Activated CD8-positive, alpha-beta memory T cell treated with anti-CD3 and anti-CD28 coated beads for 1 hour (primary cell): ENCODE measurements at places on chromosomes 13 and 19.

- no peak for DNase-seq
Measured at GRCh38 chr13:61030445-61030844, 385.2 kb downstream of the PCDH20 start.

- no peak for DNase-seq
Measured at GRCh38 chr19:40763963-40764362, 11.4 kb upstream of the MIA start.

GRCh38 chr13:98201984-98202383 lies 24.9 kb upstream of the RNF113B start:
- DNase-seq = no peak

- no peak for DNase-seq
Measured at GRCh38 chr13:76790526-76790925, 95.7 kb downstream of the KCTD12 start.

DNA sequence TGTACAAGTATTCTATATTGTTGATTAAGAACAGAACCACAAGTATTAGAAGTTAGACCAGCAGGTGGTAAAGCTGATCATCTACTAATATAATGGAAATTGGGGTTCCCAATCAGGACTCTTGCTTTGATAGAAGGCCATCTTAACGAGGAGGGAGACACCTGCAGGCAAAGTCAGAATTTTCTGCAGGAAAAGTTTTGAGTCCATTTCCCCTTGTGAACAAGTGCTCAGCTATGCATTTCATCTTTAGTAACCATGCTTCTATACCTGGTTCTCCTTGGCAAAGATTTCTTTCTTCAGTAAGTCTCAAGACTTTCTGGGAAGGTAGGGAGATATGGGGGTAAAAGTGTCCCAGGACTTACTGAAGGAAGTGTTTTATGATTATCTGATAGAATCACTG lies 36.1 kb upstream of the USPL1 start:
- DNase-seq = no peak

- DNase-seq = no peak
Measured at GRCh38 chr13:104106705-104107393, 1040.6 kb upstream of the SLC10A2 start.

DNA sequence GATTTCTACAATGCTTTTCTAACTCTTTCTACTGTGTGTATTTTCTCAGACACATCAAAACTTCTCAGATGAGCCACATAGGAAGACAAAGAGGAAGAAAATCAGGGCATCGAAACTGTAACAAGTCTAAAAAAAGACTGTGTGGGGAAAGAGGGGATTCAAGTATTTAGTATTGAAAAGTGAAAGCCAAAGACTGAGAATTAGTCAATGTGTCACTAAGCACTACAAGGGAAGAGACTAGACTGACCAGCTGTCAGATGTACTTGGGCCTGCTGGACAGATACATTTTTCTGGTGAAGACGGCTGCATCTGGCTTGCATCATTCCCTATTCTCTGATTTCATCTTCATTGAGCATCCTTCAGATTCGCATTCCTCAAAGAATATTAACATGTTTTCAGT lies 25.4 kb downstream of the COMMD6 start:
- no peak for DNase-seq

- no peak for DNase-seq
Measured at GRCh38 chr19:46972311-46972710, 47.3 kb upstream of the NPAS1 start.

DNA sequence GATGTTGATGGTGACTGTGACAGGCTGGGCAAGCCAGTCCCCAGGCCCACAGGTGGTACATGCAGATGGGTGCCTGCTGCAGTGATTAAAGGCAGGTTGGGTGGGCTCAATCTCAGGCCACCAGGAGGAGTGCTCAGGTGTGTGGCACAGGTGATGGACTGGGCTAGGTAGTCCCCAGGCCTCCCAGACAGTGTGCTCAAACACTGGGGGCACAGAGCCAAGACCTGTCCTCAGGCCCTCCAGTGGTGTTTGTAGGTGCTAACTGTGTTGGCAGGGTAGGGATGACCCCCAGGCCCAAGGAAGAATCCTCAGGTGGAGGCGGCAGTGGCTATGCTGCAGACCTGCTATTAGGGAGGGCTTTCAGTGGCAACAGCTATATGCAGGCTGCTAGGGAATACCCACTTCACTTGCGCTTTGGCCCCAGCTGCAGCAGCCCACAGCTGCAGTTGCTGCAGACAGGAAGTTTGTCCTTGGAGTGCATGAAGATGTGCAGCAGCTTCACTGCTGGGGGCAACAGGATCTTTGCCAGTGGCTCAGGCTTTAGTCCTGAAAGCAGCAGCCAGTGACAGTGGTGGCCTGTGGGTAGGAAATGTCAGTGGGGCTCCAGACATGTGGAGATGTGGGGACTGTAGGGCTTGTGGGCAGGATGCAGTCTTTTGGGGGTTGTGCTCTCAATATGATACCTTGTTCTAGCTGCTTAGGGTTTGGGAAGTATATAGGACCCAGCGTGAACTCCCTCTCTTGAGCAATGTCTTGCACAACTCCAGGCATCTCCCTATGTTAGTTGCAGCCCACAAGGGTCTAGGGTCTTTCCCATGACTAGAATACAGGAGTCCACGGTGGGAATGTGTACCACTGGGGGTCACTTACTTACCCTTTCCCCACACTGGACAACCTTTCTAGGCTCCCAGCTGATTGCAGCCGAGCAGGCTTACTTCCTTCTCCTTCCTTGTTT lies 54.1 kb upstream of the MLNR start:
- no peak for DNase-seq

DNA sequence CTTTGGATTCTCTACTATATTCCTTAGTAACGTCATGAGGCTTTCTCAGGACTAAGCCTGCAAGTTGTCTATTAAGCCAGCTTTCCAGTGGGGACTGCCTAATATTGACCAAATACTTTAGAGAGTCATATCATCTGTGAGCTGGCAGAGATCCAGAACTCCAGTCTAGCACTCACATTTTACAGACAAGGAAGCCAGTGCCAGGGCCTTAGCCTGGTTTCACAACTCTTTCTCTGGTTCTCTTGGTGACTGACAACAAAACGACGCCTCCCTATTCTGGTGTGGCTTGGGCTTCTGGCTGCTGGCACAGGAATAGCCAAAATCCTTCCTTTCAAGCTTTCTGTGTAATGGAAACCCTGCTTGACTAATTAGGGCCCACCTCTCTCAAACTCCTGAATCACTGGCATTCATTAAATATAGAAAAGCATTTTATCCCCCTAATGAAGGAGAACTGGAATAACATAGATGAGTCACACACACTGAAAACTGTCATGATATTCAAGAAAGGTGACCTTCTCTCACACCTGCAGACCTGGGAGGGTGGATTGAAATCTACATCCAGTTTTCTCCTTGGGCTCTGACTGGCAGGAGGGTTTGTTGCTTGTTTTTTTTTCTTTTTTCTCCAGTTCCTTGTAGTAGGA lies 75.2 kb upstream of the UBL3 start:
- DNase-seq = no peak

DNA sequence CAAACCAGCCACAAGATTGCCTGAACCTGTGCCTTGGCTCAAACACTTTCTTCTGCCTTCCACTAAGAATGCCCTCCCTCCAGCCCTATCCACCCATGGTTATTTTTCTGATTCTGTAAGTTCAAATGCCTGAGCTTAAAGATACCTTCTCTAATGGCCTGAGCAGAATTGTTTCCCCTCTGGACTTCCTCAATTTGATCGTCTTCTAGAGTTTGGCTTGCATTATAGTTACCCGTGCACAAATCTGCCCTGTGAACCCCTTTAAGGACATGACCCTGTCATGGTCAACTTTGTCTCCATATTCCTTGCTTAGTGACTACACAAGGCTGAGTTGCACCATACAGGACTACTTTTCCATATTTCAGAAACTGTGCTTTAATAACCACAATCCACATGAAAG lies 481.0 kb downstream of the FOXO1 start:
- DNase-seq = no peak

DNA sequence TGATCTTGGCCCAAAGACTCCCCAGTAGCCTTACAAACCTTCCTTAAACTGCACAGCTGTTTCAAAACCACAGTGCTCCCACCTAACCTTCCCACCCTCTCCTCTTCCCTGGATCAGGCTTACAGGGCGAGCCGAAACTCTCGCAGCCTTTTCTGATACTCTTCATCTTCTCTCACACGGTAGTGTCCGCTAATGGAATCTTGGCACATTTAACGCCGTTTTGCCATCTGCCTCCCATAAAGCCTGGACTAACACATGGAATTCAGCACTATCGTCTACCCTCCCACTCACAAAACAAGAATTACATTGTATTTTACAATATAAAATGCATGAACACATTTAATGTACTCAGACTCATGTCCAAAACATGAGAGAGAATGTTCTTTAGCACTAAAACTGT lies 135.9 kb downstream of the RAP2A start:
- DNase-seq = no peak

DNA sequence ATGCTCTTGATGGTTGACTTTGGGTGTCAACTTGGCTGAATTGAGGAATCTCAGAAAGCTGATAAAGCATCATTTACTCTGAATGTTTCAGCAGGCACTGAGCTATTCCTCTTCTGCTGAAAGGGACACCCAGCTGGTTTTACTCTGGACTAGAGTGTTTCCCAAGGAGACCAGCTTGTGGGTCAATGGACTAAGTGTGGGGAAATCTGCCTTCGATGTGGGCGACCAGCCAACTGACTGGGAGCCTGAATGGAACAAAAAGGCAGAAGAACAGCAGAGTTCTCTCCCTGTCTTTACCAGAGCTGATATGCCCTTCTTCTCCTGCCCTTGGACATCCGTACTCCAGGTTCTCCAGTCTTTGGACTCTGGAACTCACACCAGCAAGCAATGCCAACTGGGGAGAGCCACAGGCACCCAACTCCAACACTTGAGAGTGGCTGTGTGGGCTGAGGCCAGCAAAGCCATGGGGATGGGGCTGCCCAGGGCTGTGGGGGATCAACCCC lies 32.2 kb downstream of the MRPL57 start:
- DNase-seq = no peak

DNA sequence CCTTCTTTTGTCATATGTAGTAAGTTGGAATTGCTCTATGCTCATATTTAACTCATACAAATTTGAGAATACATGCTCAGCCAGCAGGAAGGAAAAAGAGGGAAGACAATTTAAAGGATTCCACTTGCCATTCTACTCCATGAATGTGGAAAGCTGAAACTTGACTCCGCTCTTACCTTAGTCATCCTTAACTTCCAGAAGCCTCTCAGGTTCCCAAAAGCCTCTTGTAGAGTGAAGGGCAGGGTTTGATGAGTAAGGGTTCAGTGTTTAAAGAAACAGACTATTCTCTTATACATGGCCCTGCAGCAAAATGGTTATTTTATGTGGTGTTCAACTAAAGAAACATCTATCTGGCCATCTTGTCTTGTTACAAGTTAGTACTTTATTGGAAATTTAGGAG lies 27.1 kb downstream of the FAM124A start:
- no peak for DNase-seq

- DNase-seq = no peak
Measured at GRCh38 chr13:75760131-75761021, 124.2 kb downstream of the LMO7 start.

DNA sequence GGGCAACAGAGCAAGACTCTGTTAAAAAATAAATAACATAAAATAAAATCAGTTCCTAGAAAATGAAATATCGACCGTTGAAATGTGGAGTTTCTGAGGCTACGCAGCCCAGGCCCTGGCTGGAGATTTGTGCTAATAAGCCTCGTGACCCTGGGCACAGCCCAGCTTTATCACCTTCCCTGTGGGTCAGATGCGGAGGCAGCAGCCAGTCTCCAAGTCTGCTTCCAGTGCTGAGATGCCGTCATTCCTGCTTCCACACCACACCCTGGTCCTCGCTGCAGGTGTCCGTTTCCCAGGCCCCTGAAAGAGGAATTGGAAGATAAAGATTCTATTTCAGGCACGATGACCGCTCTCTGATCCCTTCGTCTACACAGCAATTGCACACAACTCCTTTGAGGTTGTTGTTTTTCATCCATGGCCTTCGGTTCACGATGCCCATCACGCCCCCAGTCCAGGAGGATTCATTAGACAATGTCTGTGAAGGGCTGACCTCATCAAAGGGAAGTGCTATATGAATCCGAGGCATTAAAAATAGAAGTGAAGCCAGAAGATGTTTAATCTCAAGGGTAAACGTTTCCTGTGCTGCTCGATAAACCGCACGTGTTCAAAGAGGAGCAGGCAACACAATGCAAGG lies 48.3 kb upstream of the ATP11A start:
- DNase-seq = no peak

DNA sequence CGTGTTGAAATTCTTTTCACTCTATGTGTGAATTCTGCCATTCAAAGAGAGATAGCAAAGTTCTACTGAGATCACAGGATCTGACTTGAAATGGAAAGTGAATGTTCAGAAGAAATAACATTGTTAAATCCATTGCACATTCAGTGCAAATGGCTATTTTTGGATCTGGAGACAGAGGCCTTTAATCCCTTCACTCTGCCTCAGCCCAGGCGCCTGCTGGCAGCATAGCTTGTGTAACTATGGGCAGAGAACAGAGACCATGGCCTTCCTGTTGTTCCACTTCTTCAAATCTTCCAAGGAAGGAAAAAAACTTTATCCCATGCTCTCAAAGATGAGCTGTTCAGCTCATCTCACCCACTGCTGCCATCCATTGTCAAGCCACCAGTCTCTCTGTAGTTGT lies 265.4 kb downstream of the LMO7 start:
- DNase-seq = no peak

GRCh38 chr19:19463348-19464117 lies 51.8 kb downstream of the TSSK6 start:
- DNase-seq = no peak

- no peak for DNase-seq
Measured at GRCh38 chr13:107192289-107192688, 624.4 kb upstream of the ARGLU1 start.

DNA sequence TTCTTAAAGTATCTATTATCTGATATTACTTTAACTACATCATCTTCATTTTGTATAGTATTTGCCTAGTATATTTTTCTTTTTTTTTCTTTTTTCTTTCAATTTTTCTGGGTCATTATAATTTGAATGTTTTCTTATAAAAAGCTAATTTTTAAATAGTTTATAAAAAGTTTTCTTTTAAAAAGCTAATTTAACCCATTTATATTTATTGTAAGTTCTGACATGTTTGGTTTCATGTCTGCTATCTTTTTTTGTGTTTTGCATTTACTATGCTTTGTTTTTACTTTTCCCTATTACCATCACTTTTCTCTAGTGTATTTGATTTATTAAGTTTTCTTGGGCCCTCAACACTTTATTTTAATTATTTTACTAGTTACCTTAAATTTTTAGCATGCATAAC lies 22.6 kb upstream of the RCBTB2 start:
- no peak for DNase-seq
